ENCODE measurements at places on chromosomes 12 and 14. TPM values are rescaled to one million over a fixed set of nuclear protein-coding genes. Genes with fewer than 3 reads are reported as not detected.

DNA sequence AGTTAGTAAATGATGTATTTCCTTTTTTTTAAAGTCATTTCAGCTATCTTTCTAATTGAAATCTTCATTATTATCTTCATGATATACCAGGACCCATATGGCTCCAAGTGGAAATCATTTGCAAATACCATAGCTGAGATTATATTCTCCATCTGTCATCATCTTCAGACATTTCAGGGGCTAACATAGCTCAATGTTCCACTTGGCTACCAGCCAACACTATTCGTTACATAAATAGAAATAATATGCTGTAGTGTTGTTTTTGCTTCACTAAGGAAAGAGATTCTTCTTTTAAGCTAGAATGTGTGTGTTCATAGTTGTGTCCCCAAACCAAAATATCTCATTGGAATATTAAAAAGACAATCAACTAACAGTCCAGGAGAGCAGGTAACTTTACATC, 225.1 kb downstream of the DIO2 start:
- DNase-seq: no peak

DNA sequence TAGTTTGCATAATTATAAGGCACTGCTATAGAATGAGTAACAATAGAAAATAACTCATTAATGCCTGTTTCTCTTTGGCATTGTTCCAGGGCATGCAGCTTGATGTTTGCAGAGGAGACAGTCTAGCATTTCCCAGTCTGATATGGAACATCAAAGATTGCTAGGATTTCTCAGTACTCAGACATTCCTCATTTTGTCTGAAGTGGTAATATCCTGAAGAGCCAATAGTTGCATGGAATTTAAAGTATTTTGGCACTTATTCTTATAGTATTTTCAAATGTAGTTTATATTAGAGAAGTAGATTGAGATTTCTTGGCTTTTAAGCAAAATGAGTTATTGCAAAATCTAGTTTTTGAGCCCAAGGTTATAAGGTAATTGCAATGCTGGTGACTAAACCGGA, 337.3 kb upstream of the E2F7 start:
- peak; percentile 35 for DNase-seq

GRCh38 chr12:106301611-106302321, 767 bp upstream of the TCP11L2 start:
- DNase-seq: peak; percentile 50

- DNase-seq: no peak
These were observed 13.9 kb upstream of the C12orf76 start for GRCh38 chr12:110062241-110062640.

TEX52 gene
- not detected for polyA plus RNA-seq

CDH24 gene
- 6.5 TPM for polyA plus RNA-seq

MGP gene
- 15.9 TPM for polyA plus RNA-seq

DNA sequence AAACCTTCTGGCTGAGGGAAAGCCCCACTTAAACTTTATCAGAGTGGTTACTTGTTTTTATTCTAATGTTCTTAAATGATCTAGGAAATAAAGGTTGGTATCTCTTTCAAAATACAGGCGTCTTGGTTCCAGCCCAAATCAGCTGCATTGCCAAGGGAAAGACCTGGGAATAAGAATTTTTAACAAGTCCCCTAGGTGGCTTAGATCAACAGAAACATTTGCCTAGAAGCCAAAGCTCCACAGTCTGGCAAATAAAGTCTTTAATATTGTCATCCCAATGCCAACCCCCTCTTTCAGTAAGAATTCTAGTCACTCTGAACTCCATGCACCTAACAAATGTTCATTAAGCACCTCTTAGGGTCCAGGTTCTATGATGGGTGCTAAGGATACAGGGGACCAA, 66.8 kb downstream of the ARL6IP4 start:
- no peak for DNase-seq

- DNase-seq: no peak
These were observed 19.7 kb upstream of the RAB35 start for GRCh38 chr12:120136093-120136770.

- DNase-seq: peak; percentile 39
These were observed 105.1 kb upstream of the NAV3 start for GRCh38 chr12:77725611-77726010.

ZDHHC22 gene
- not detected for polyA plus RNA-seq

GRCh38 chr14:91059576-91060350, 678 bp downstream of the RPS6KA5 start:
- DNase-seq: no peak

DNA sequence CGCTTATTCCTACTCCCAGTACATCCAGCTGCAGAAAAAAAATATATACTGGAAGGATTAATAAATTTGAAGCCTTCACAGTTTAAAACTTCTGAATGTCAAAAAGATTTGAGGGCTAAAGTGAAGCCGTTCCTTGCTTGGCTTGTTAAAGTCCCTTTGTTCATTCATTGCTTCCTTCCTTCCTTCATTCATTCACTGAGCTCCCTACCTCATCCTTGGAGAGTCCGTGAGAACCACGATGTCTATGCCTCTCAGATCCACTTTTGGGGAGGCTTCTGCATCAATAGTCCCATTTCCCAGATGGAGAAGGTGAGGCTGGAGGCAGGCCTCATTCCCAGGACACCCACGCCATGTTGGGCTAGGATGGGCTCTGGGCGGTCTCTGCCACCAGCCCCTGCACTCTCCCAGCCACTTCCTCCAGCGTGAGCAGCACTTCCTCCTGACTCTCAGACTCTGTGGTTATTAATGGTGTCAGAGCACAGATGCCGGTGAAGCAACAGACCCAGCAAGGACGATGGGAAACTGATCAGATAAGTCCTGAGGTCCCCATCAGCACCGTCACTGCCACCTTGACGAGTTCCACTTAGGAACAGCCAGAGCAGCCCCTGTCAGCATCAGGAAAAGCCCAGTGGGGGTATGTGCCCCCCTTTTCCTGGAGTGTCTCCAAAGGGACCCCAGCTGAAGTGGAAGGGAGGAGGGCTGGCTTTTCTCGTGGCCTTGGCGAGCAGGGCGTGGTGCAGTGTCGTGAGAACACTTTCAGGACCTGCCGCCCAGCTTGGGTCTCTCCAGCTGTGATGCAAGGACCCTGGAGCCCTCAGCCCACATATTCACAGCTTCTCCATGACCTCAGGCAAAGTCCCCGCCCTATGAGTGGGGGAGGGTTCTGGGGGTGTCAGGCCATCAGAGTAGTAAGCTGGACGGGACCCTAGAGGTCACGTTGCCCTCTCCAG, 21.2 kb downstream of the ASB2 start:
- no peak for DNase-seq

DNA sequence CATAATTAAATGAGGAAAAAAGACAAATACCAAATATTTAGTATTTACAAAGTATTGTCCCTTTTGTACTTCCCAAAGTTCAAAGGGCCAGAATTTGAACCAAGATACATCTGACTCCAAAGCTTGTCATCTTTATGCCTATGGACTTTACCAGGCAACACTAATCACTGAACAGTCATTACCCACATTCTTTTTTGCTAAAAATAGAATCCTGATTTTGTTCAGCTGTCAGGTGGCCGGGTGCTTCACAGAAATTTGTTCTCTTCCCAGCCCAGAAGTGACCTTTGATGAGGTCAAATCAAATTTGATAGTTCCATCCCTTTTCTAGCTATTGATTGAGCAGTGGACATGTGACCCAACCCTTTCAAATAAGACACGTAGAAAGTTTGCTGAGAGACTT, 121.6 kb downstream of the LLPH start:
- no peak for DNase-seq

PRKAB1 gene
- polyA plus RNA-seq: 23.8 TPM

DNA sequence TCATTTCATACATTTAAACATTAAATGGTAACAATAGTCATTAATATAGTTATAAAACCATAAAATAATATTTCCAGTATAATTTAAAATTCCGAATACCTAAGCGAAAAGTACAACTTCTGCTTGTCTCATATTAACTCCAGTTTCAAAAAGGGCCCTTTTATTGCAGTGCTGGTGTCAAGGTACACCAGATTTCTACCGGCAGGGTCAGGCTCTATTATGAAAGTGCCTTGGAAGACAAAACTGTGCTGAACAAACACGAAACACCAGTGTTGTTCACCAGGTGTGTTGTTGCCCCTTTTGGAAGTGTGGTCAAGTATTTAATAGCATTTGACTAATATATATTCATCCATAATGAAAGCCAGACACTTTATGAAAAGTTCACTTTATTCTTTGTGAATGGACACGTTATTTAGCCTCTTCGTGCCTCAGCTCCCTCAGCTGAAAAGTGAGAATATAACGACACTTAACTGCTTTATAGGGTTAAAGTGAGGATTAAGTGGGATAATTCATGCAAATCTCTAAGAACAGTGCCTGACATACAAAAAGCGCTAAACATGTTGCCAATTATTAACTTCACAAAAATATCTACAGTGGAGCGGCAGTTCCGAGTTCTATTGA, 20.3 kb upstream of the GNS start:
- no peak for DNase-seq

SSPN gene
- 18.3 TPM for polyA plus RNA-seq

SCN8A gene
- 12.8 TPM for polyA plus RNA-seq

DNA sequence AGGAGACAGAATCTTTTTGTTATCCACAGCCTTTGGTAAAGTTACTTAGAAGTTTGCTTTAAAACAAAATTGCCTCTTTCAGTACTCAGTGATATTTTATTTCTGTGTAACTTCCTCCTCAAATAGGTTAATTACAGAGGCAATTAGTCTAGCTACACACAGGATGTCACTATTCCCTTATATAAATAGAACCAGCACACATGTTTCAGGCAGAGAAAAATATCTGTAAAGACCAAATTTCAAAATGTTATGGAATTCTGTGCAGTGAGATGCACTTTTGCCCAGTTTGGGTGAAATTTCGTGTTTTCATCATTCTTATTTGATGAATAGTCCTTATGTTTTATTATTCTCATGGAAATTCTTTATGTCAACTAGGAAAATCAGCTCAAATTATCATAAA, 410.6 kb upstream of the SOX5 start:
- DNase-seq: peak; percentile 56

GRCh38 chr12:106759526-106760183, 14.8 kb upstream of the RIC8B start:
- no peak for DNase-seq
